Nephron progenitor cell (in vitro differentiated cells): ENCODE measurements at places on chromosomes 5 and 9.

GRCh38 chr9:135703726-135704125 lies 1.7 kb downstream of the KCNT1 start:
- DNase-seq, result peak; percentile 34

GRCh38 chr9:87109231-87109631 lies 161.9 kb upstream of the GAS1 start:
- no peak for DNase-seq

- DNase-seq, result no peak
Measured at GRCh38 chr5:44542470-44542869, 153.2 kb upstream of the FGF10 start.

DNA sequence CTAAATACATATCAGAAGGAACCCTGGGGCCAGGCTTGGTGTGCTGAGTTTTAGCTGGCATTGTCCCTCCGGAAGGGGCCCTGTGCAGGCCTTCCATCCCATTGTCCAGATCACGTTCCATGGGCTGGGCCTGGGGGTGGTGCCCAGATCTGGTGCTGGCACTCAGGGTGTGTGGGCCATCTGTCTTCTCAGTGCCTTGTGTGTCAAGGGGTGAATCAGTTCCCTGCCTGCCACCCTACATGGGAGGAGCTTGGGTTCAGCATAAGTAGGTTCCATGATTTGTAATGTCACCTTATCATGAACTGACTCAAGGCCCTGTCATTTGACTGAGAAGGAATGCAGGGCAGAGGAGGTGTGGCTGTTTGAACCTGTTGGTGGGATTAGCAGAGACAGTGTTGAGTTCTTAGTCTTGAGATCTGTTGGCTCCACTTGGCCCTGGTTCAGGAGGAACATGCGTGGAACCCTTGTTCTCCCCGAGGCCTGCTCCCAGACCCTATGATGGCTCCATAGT lies 176.8 kb downstream of the MACROH2A1 start:
- DNase-seq, result no peak

DNA sequence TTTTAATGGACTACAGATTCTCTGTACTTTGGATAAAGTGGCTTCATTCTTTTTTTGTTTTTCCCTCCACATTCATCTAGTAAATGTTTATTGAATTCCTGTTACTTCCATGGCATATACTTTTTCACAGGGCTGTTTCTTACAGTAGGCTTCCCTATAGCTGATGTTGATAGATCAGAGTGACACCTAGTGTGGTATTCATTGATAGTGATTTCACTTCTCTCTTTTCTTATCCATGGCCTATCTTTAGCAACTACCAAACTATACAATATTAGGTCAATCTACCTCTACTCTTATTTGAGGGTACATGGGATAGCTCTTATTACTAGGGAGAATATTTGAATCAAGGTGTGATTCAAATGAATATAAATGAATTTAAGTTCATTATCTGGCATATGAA lies 35.8 kb downstream of the FSD1L start:
- no peak for DNase-seq

DNA sequence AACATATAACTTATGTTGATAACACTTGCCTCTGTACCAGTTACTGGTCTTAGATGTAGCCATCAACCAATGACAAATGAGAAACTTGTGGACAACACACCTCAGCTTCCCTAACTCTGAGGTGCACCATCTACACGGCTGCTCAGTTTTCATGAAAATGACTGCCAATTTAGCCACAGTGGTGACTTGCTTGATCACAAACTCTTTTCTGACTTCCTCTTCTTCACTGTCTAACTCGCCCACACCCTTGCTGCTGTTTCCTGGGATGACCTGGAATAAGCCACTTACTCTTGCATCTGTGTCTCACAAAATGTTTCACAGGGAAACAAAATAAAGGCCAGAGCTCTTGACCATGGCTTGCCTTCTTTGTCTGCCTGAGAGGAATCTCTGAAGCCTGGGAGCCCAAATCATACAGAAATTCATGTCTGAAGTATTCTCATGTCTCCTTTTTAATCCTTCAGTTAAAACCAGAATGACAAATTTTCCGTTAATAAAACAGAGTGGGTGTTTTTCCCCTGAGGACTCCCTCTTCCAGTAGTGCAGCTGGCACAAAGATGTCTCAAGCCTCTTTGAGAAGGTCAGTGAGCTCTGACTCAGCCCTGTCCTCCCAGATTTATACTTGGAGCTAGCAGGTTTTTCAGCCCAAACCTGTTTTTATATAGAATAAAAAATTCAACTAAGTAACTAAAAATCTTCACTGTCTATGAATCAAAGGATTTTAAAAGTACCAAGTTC lies 126.5 kb upstream of the PAM start:
- no peak for DNase-seq
